ENCODE measurements at places on chromosomes 1 and 21. TPM values are rescaled to one million over a fixed set of nuclear protein-coding genes. Genes with fewer than 3 reads are reported as not detected.

The SYPL2 gene
- 0.13 TPM for total RNA-seq

The CD164L2 gene
- not detected for total RNA-seq

The SON gene
- 106 TPM for total RNA-seq

The FMO3 gene
- not detected for total RNA-seq

The FRRS1 gene
- total RNA-seq, result 3.9 TPM

The TENT5C gene
- 0.25 TPM for total RNA-seq

The SLC19A1 gene
- total RNA-seq, result 7.8 TPM

The SLC6A9 gene
- total RNA-seq, result 22.2 TPM

The GSTM1 gene
- not detected for total RNA-seq

The C1orf21 gene
- 20.0 TPM for total RNA-seq

The KIRREL1 gene
- 108 TPM for total RNA-seq

The SYDE2 gene
- 4.8 TPM for total RNA-seq

The OPTC gene
- total RNA-seq, result not detected

The MPL gene
- not detected for total RNA-seq

The SHE gene
- total RNA-seq, result not detected

The TRIM67 gene
- total RNA-seq, result not detected

The ATAD3B gene
- total RNA-seq, result 20.2 TPM

The COP1 gene
- 43.3 TPM for total RNA-seq

The FCRL2 gene
- not detected for total RNA-seq

The CD34 gene
- total RNA-seq, result not detected

The MARK1 gene
- total RNA-seq, result 0.65 TPM

The AXDND1 gene
- total RNA-seq, result not detected

The S100B gene
- not detected for total RNA-seq

The MEX3A gene
- total RNA-seq, result 0.22 TPM

The USP48 gene
- 34.3 TPM for total RNA-seq

The NBPF4 gene
- not detected for total RNA-seq

The REN gene
- not detected for total RNA-seq

The HLX gene
- 14.0 TPM for total RNA-seq

The BSND gene
- not detected for total RNA-seq

The TMEM200B gene
- 20.4 TPM for total RNA-seq

The OR10Z1 gene
- total RNA-seq, result not detected

The RHD gene
- not detected for total RNA-seq

The LMNA gene
- total RNA-seq, result 1,219 TPM

The PTGER3 gene
- 0.63 TPM for total RNA-seq

The MFAP2 gene
- total RNA-seq, result 189 TPM

The TTC39A gene
- not detected for total RNA-seq
